Natural killer cell treated with Interleukin-12 subunit alpha and Interleukin-12 subunit beta and Interleukin-15 and Interleukin-18, amount 100 ng/mL, for 72 hours (primary cell): ENCODE measurements at places on chromosomes 13 and 19. TPM values are rescaled to one million over a fixed set of nuclear protein-coding genes. Genes with fewer than 3 reads are reported as not detected.

SPRED3 gene
- 2.5 TPM for total RNA-seq

SIGLEC9 gene
- total RNA-seq, result 1.1 TPM

FXYD7 gene
- total RNA-seq, result not detected

GRCh38 chr13:94956417-94957110, 244.2 kb upstream of the SOX21 start:
- no peaks in the 10 kb centered on the region for H3K4me1 ChIP-seq
- H3K4me3 ChIP-seq, result no peak overlapping the region
- no peak overlapping the region for H3K27ac ChIP-seq
- no peaks in the 10 kb centered on the region for H3K36me3 ChIP-seq
- peaks cover under 1% of the 10 kb centered on the region for H3K27me3 ChIP-seq

DNA sequence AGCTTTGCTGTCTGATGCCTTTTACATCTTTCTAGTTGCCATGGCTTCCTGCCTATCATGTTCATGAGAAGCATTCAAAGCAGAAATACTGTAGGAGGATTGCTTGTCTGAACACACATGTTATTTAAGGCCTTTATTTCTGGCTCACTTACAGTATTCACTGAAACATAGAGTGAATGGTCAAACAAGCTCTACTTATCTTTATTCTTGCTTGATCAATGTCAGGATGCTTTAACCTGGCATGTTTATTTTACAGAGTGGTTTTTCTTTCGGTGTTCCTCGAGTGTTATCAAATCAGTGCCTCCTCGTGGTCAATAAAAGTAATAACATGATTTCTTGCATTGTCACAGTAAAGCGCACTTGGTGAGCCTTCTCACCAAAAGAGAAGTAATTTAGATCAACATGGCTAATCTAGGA, 73.5 kb upstream of the PCDH17 start:
- H3K4me1 ChIP-seq, result no peaks in the 10 kb centered on the region
- H3K4me3 ChIP-seq, result no peak overlapping the region
- no peak for DNase-seq
- no peaks in the 10 kb centered on the region for H3K27me3 ChIP-seq
- peaks cover 5% of the 10 kb centered on the region for H3K36me3 ChIP-seq
- no peak overlapping the region for H3K27ac ChIP-seq

RNF113B gene
- not detected for total RNA-seq

ZNF99 gene
- total RNA-seq, result 0.05 TPM

GRCh38 chr13:26976313-26976712, 195.3 kb downstream of the USP12 start:
- H3K36me3 ChIP-seq, result peaks cover 6% of the 10 kb centered on the region
- peaks cover 28% of the 10 kb centered on the region for H3K4me1 ChIP-seq
- no peak for DNase-seq
- no peak overlapping the region for H3K27ac ChIP-seq

CASP14 gene
- total RNA-seq, result not detected

GRCh38 chr13:35961002-35961401, 170.2 kb downstream of the DCLK1 start:
- H3K27ac ChIP-seq, result no peak overlapping the region
- H3K36me3 ChIP-seq, result no peaks in the 10 kb centered on the region
- no peaks in the 10 kb centered on the region for H3K27me3 ChIP-seq
- no peaks in the 10 kb centered on the region for H3K4me1 ChIP-seq

DNA sequence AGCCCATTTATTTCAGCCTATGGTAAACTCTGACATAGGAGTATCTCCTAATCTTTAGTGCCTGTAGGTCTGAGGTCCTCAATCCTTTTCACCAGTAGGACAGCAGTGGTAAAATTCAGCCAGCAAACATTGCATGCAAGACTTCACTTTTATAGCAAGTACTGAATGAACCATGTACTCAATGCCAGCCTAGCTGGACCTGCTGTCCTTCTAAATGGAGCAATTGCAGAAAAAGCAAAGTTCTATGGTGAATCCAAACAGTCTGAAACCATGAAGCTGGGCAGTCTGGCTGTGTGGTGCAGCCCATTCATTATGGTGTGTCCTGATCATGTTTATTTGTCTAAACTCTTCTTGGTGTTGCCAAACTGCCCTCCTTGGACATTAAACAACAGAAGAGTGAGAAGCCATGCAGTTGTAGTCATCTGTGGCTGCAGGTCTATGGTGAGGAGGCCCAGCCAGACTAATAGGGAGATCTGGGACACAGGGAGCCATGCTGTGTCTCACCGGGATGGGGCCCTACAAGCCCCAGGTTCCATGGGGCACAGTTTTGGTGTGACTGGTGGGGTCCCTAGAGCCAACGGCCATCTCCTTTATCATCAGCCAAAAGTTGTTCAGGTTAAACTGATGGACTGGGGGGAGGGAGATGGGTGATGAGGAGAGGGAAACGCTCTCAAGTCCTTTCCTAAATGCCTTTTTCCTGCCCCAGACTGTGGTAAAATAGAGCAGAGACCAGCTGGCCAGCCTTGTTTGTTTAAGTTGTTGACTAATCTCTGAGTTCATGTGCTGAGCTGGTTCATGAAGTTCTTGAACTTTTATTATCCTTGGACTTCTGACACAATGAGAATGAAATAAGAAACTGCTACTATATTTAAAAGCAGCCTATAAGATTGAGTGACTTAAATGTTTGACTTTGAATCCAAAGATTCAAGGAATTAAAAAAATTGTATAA, 20.6 kb upstream of the TNFSF11 start:
- no peak overlapping the region for H3K27ac ChIP-seq
- H3K36me3 ChIP-seq, result no peaks in the 10 kb centered on the region
- no peaks in the 10 kb centered on the region for H3K27me3 ChIP-seq

DNA sequence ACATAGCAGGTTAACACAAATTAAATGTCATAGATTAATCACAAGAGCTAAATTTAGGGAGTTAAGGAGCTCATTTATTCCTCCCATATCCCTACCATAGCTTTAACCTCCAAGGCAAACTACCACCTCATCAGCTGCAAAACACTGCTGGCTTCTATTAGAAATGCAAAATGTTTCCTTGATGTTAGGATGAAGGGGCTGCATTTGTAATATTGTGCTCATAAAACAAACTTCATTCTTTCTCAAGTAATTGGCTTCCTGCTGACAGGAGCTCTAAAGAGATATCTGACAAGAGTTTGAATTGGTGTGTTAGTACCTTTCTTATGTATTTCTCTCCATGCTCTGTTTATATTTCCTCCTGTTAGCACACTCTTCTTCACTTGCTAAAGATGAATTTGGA, 152.1 kb downstream of the OLFM4 start:
- H3K36me3 ChIP-seq, result no peaks in the 10 kb centered on the region
- no peak overlapping the region for H3K27ac ChIP-seq
- DNase-seq, result no peak
- H3K4me3 ChIP-seq, result no peak overlapping the region
- peaks cover 6% of the 10 kb centered on the region for H3K27me3 ChIP-seq

GRCh38 chr19:18350490-18350889, 10.1 kb downstream of the PGPEP1 start:
- H3K36me3 ChIP-seq, result no peaks in the 10 kb centered on the region
- H3K27ac ChIP-seq, result no peak overlapping the region
- no peak for DNase-seq

EPS8L1 gene
- total RNA-seq, result 1.3 TPM

GRCh38 chr13:93769607-93770006, 543.0 kb downstream of the GPC6 start:
- no peaks in the 10 kb centered on the region for H3K27me3 ChIP-seq
- DNase-seq, result no peak
- no peak overlapping the region for H3K27ac ChIP-seq

DNA sequence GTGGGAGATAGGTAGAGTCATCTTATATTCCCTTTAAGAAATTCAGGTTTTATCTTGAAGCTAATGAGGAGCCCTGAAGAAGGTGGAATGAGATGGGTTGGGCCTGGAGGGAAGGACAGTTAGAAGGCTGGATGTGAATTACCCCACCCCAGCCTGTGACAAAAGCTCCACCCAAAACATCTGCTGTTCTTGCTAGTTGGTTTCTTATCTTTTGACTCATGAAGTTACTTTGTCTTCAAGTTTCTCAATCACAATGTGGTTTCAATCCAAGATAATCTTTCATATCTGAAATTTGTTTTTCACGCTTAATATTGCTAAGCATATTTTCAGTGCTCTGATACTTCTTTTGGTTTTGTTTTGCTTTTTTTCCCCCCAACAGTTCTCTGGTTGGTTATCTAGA, 38.3 kb upstream of the HMGB1 start:
- peaks cover 3% of the 10 kb centered on the region for H3K27me3 ChIP-seq
- peaks cover 5% of the 10 kb centered on the region for H3K4me1 ChIP-seq
- no peak for DNase-seq
- H3K4me3 ChIP-seq, result no peak overlapping the region
- no peak overlapping the region for H3K27ac ChIP-seq

DNA sequence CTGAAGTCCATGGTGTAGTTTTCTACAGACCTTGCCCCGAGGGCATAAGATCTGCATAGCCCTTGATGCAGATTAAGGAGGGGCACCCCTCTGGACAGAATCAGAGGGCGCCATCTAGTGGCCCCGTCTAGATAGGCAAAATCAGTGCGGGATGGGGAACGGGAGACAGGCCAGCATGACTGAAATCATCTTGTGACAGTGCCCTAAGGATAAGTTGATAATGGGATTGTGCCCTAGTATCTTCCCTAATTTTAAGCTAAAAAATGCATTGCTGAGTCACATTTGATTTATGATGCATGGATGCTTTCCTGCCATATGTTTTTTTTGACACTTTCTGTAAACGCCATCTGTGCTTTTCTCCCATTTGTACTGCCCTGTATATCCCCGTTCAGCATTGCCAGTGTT, 19.0 kb upstream of the GPI start:
- DNase-seq, result no peak
- H3K36me3 ChIP-seq, result peaks cover 8% of the 10 kb centered on the region
- H3K27ac ChIP-seq, result no peak overlapping the region

DNA sequence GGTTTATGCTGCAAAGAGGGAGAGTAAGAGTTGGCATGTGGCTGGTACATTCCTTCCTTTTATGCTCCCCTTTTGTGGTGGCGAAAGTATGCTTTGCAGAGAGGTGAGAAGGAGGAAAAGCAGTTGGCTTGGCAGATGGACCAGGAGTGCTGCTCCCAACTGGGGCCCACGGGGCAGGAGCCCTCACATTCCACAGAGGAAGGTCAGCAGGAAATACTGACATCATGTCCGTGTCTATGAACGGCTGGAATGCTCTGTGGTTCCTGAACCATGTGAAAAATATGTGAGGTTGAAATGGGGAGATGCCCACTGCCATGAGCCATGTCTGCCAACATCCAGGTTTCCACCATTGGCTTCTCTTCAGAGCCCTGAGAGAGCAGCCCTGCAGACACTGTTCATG, 33.3 kb upstream of the GAS6 start:
- no peaks in the 10 kb centered on the region for H3K4me1 ChIP-seq
- no peak overlapping the region for H3K27ac ChIP-seq
- no peak overlapping the region for H3K4me3 ChIP-seq
- H3K36me3 ChIP-seq, result peaks cover 5% of the 10 kb centered on the region
- no peak for DNase-seq

DNA sequence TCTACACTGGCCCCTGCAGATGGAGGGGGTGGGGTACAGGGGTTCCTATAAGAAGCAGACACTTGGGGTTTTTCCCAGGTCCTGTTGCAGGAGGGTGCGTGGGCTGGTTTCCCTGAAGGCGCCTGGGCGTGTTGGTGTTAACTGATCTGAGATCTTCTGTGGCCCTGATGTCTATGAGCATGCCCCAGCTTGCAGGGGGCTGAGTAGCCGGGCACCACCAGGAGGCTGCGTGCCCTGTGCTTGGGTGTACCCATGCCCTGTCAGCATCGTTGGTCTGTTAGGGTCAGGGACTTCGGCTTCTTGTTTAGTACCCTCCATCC, 45.3 kb downstream of the CAPN12 start:
- DNase-seq, result peak; percentile 85
- peak overlapping the region; percentile 55 for H3K4me3 ChIP-seq
- H3K4me1 ChIP-seq, result peaks cover 62% of the 10 kb centered on the region
- peak overlapping the region; percentile 77 for H3K27ac ChIP-seq
- H3K36me3 ChIP-seq, result no peaks in the 10 kb centered on the region
